ENCODE measurements at places on chromosomes 2 and 18.

GRCh38 chr2:133498662-133499585 lies 69.3 kb downstream of the NCKAP5 start:
- no peak for DNase-seq

DNA sequence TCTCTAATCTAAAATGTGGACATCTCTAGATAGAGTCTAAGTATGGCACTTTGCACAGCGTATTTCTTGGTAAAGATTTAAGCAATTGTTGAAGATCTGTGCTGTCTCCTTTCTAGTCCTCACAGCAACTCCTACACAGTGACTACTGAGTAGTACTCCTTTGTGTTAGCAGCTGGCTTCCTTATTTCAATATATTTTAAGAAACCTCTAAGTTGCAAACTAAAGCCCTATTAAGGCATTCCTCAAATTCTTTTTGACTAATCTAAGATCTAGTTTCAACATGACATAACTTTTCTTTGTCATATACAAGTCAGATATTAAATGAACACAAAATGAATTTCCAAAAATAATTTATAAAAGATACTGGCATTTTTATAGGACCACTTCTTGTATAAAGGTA lies 121.8 kb upstream of the DNAJC10 start:
- no peak for DNase-seq

- DNase-seq = no peak
Observed at GRCh38 chr2:39068299-39069135, 52.3 kb downstream of the SOS1 start.

DNA sequence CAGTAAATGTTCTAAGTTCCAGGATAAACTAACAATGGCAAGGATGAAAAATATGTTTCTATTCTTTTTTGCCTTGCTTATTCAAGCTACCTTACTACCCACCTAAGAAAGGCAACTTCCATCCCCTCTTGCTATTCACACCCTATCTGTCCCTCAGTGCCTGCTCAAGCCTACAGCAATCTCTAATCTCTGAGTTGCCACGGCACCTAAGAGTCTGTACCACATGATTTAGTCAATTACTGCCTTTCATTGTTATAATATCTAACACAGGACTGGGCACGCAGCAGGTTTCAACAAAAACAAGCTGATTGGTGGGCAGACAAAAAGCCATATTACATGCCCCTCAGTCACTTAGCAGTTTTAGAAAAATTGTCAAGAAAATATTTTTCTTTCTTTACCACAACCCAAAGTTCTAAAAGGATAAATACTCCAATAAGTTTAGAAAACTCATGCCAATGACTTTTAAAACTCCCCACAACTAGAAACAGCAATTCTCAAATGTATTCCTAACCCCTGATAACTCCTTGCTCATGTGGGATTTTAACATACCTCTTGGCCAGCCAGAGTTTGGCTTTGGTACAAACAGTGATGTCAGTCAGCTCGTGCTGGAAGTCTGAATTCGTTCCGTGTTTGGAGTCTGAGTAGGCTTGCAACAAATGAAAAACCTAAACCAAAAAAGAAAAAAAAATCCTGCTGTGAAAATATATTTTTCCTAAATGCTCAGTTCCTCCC lies 117.3 kb upstream of the ZFP36L2 start:
- no peak for DNase-seq

- DNase-seq = no peak
Observed at GRCh38 chr2:202933958-202934357, 21.9 kb downstream of the CARF start.

- DNase-seq = no peak
Observed at GRCh38 chr2:201313362-201313761, 43.8 kb downstream of the FLACC1 start.

DNA sequence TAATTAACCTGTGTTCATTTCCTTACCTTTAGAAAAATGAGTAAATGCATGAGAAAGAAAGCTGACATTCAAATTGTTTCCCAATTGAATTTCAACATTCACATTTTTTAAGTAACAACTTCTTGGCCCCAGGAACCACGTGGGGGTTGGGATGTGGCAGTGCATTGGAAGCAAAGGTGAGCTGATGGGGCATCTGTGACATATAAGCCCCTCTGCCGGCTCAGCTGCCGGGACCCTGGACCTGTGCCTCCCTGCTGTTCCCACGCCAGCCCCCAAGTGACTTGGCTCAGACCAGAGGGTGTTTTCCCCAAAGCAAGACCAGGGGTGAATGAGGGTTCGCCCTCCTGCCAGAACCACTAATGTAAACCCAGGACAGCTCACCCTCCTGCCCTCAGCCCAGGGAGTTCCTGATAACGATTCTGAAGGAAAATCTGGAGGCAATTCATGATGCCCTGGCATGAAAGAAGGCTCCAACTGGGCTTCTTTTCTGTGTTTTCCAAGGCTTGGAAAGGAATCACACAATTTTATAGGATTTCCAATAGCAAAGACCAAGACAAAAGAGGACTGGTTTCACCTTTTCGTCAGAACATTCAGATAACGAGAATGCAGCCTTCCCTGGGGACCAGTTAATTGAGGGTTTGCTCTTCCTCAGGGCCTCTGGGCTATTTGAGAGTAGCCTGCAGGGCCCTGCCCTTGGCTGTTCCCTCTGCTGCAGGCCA lies 193.2 kb upstream of the TWIST2 start:
- no peak for DNase-seq

- no peak for DNase-seq
Observed at GRCh38 chr2:217418090-217418489, 558.2 kb upstream of the TNP1 start.

All from activated CD8-positive, alpha-beta memory T cell treated with anti-CD3 and anti-CD28 coated beads for 48 hours (primary cell).